ENCODE measurements at places on chromosomes 6 and 20.

- no peak for DNase-seq
Measured at GRCh38 chr20:38941726-38942389, 15.6 kb downstream of the FAM83D start.

GRCh38 chr20:20070871-20071726 is 18.8 kb downstream of the CFAP61 start:
- DNase-seq: no peak

DNA sequence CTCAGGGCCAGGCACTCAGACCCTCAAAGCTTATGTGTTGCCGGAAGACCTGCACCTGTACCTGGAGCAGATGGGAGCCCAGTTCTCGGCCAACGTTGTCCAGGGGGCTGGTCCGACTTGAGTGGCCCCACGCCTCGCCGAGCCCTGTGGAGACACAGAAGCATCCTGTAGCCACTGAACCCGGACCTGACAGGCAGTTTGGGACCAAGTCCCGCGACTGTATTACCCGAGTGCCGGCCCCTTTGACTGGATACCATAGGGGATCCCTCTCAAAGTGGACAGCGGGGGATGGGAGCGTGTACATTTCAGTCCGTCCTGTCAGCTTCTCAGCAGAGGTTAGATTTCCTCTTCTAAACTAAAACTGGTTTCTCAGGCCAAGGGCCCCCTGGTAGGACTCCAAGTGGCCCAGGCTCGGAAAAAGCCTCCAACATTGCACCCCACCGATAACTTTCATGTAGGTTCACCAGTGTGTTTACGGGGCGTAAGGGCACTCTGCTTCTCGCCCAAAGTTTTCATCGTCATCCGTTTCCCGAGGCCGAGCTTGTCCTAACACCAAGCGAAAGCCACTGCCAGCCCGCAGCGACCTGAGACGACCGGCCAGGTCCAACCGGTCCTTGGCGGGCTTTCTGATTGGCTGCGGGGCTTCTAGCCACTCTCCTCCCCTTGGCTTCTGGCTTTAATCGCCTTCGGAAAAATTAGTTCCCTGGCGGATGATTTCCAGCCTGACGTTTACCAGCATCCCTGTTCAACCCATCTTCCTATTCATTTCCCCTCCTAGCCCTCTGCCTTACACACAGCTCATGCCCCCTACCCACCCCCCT is 10.8 kb downstream of the SIM1 start:
- no peak for DNase-seq

GRCh38 chr6:168469521-168469920 is 28.5 kb downstream of the SMOC2 start:
- DNase-seq: no peak

DNA sequence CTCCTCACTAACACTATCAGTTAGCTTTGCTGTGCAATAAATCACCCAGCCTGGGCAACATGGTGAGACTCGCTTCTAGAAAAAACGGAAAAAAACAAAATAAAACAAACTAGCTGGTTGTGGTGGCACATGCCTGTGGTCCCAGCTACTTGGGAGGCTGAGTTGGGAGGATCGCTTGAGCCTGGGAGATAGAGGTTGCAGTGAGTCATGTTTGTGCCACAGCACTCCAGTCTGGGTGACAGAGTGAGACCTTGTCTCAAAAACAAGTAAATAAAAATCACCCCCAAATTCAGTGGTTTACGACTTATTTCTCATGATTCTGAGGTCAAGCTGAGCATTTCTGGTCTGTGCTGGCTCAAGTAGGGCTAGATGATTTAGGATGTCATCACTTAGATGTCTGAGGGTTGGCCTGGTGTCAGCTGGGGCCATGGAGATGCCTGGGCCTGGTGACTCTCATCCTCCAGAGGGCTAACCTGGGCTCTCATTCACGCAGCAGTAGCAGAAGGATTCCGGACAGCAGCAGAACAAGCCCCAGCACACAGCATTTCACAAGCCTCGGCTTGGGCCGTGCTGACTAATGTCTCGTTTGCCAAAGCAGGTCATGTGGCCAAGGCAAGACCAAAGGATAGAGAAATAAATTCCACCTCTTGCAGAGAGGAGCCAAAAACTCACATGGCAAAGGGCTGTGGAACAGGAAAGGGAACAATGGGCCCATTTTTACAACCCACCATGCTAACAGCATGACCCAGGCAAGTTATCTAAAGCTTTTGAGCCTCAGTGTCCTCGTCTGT is 32.5 kb downstream of the MGME1 start:
- DNase-seq: no peak

DNA sequence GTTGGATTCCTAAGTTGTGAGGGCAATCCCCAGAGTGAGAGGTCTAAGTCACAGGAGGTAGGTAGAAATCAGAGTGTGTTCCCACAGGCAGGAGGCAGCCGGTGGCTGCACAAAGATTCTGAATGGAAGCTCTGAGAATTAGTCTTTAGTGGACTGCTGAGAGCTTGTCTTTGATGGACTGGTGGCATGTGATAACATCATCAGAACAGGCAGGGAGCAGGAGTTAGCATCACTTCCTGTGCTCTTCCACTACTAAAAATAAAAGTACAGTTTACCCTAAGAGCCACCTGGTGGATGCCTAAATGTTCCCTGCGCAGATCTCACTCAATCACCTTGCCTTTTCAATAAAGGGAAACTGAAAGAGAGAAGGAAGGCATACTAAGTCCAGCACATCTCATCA is 294.6 kb upstream of the POU3F2 start:
- no peak for DNase-seq

DNA sequence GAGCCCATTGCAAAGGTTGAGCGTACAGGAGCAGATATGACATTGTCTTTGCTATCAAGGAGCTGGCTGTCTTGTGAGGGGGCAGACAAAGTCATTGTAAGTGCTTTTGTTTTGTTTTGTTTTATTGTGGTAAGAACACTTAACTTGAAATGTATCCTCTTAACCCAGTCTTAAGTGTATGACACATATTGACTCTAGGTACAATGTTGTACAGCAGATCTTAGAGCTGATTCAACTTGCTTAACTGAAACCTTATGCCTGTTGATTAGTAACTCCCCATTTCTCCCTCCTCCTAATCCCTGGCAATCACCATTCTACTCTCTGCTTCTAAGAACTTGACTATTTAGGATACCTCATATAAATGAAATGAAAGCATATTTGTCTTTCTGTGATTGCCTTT is 429.0 kb downstream of the BMP2 start:
- DNase-seq: no peak

GRCh38 chr20:48541581-48542071 is 286.2 kb downstream of the PREX1 start:
- DNase-seq: no peak

- no peak for DNase-seq
Measured at GRCh38 chr20:61263084-61263695, 11.1 kb downstream of the CDH4 start.

DNA sequence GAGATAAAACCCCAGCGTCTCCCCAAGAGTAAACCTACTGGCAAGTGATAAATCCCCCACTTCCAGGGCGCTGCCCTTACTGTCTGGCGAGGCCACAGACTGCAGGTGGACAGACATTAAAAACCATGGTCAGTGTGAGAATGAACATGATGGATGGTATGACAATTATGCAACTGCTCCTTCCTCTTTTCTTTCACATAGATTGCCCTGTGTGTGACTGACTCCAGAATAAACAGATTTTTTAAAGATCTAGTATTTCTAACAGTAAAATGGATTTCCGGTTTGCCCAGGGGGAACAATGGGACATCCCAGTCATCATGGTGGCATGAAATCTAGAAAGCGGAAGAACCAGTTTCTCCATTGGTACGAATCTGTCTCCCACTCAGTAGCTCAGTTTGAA is 153.7 kb downstream of the FOXC1 start:
- no peak for DNase-seq

DNA sequence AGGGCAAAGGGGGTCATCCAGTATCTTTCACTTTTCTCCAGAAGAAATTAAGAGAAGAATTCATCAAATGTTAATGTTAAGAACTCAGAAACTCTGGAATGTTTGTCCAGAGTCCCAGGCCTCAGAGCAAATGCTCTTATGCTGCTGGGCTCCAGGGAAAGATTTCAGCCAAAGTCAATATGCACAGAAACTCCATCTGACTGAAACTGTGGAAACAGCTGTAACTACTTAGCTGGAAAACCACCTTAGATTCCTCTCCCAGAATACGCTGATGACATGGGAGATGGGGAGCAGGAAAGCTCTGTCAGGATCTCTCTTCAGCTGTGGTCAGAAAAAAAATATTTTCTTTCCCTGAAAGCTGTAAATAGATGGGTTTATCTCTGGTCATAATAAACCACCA is 559.6 kb downstream of the RFPL4B start:
- no peak for DNase-seq

DNA sequence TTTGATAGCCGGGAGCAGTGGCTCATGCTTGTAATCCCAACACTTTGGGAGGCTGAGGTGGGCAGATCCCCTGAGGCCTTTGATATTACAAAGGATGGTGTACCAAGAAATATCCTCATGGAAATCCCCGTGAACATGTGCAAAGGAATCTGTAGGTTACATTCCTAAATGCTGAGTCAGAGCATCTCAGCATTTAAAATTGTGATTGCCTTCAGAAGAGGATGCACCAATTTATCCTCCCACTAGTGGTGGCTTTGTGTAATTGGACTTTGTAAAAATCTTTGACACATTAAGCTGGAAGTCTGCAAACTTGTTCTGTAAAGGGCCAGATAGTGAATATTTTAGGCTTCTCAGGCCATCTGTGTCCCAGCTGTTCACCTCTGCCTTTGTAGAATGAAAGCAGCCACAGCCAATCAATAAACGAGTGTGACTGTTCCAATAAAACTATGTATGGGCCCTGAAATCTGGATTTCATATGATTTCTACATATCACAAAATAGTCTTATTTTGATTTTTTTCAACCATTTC is 11.8 kb downstream of the TMEM14B start:
- no peak for DNase-seq

- no peak for DNase-seq
Measured at GRCh38 chr6:154611241-154611640, 100.8 kb upstream of the CNKSR3 start.
